Activated CD8-positive, alpha-beta T cell treated with anti-CD3 and anti-CD28 coated beads, Interleukin-2, amount 10 ng/mL, durations not matched to agents 7 days and 5 days (primary cell): ENCODE measurements at places on chromosomes 3 and 15. TPM values are rescaled to one million over a fixed set of nuclear protein-coding genes. Genes with fewer than 3 reads are reported as not detected.

STARD9 gene
- total RNA-seq, result 13.0 TPM

ALAS1 gene
- total RNA-seq, result 60.8 TPM

IL5RA gene
- total RNA-seq, result not detected

PLA2G4B gene
- 8.9 TPM for total RNA-seq
